ENCODE measurements at places on chromosomes 16 and 17. TPM values are rescaled to one million over a fixed set of nuclear protein-coding genes. Genes with fewer than 3 reads are reported as not detected.

The TBX2 gene
- total RNA-seq: 6.4 TPM

The UTS2R gene
- total RNA-seq: 0.18 TPM

GRCh38 chr16:88610080-88610479 is 28.3 kb upstream of the IL17C start:
- DNase-seq: no peak

DNA sequence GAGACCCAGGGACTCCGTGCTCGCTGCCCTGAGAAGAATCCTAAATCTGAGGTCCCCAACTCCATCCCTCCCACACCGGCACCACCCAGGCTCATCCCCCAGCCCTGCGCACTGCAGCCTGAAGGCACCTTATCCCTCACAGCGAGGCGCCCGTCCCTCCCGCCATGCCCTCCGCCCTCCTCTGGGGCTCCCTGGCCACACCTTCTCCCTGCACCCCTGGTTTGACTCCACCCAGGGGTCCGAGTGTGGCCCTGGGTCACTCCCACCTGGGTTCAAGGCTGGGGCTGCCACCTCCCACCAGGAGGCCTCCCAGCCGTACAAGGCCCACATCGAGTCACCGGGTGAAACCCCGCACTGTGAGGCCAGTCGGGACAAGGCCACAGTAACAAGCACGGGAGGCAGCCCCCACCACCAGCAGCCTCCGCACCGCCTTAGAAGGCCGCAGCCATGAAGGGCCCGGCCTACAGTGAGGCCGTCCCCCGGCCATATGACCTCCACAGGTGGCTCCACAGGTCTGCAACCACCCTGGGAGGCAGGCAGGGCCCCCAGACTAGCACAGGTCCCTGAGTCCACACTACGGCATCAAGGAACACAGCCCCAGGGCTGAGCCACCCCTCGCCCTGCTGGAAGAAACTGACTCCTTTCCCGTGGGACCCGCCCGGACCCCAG is 8.3 kb downstream of the HAGH start:
- DNase-seq: no peak

DNA sequence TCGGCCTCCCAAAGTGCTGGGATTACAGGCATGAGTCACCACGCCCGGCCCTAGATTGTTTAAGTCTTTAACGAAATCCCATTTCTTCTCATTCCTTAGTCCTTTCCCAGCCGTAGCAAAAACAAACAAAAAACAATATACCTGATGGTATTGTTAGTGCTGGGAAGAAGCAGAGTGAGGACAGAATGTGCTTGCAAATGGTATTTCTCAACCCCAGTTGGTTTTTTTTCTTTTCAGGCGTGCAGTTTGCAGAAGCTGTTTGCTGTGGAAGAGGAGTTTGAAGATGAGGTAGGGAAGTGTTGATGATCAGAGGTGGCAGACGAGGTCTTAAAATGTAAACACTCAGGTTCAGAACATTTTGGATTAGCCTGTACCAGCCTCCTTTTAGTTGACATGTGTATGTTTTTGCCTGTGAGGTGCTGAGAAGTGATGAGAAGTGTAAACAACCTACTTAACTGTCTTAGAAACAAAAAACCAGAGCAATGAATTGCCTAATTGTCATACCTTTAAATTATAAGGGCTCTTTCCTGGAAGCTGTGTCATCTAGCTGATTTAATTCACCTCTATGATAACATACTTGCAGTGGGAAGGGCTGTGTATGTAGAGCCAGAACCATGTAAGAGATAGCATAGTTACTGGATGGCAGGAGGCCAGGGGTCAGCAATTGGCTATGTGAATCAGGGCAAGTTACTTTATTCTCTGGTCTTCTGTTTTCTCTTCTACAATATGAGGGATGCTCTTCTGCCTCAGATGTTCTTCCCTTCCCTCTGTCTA is 3.4 kb downstream of the HROB start:
- DNase-seq: peak; percentile 68

DNA sequence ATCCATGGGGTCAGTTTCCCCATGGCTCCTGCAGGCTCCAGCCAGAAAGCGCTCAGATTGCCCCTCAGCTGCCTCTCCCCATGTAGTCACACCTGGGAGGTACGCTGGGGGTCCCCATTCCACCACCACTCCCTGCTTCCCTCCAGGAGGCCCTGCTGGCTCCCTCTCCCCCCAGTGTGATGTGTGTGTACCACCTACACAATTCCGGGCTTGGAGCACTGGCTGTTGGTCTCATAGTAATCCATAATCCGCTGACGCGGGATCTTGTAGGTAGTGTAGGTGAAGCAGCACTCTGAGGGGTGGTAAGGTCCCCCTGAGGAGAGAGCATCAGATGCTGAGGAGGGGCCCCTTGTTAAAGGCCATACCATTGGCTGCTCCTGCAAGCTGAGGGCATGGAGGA is 2.4 kb downstream of the CCL14 start:
- DNase-seq: peak; percentile 15

DNA sequence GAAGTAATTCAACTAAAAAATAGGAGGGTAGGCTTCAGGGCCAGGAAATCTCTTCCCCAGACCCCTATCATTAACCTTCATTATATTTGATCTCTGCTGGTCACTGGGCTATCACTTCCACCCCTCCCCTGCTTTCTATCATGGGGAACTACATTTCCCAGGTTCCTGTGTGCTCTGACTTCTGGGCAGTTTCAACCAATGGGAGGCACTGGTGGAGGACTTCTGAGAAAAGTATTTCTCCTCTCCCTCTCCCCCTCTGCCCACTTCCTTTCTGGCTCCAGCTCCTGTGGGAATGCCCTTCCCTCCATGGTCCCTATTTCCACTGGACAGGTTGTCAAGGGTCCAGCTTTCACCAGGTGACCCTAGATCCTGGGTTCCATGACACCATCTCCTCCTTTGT is 364.4 kb downstream of the C16orf95 start:
- no peak for DNase-seq

DNA sequence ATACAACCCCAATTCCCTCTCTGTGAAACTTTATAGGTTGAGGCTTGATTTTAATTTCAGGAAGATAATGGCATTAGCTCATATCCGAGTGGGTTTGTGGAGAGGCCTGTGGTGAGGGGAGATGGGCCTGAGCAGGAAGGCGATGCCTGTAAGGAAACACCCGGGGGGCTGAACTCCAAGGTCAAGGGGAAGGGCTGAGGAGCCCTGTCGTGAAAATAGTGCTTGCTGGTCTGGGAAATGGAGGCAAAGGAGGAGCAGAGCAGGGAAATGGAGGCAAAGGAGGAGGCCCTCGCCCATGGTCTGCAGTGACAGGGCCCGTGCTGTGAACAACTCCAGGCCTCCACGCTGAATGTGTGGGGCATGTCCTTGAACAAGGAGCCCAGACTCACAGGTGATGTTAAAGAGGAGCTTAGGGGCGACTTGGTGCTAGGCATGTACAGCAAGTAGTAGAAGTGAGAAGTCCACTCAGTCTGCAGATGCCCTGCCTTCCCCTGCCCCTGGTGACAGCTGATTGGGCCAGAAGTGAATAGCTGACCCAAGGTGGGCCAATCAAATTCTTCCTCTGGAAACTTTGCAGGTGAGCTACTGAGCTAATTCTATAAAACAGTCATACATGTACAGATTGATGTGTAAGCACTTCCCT is 38.1 kb downstream of the MRPS23 start:
- DNase-seq: no peak

- no peak for DNase-seq
Measured at GRCh38 chr17:51435171-51435552, 174.8 kb downstream of the UTP18 start.
